ENCODE measurements at places on chromosomes 5 and 9.

DNA sequence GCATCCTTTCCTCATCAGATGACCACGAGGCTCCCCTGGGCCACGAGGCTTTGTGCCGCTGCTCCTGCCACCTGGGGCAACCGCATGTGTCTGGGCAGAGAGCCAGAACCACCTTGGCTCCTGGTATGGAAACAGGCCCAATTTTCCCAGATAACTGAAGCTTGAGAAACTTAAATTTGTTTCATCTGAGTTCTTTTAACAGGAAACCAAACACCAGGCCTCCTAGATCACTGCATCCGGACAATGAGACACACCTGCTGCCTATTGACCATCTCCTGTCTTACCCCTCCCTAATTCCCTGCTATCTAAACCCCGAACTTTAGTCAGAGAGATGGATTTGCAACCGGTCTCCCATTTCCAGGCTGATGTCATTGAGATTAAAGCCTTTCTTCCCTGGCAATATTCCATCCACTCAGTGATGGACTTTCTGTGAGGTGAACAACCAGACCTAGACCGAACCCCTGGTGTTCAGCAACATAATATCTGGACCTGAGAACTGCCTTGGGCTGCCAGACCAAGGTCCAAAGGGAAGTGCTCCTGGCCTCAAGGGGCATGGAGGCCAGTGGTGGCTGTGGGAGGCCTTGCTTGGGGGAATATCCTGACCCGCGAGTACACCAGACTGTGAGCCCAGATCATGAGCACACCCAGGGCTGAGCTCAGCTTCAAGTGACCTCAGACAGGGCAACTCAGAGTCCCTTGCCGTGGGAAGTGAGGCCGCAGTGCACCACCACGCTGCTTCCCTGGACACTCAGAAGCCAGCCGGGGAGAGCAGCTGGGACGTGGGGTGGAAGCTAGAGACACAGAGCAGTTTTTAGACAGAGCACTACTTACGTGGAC is 199.7 kb downstream of the HSPA4 start:
- no peak for DNase-seq

GRCh38 chr9:89357331-89358197 is 39.3 kb downstream of the SECISBP2 start:
- DNase-seq: no peak

- no peak for DNase-seq
Measured at GRCh38 chr5:40911266-40911665, 2.0 kb downstream of the C7 start.

- DNase-seq: no peak
Measured at GRCh38 chr9:116494815-116495634, 192.1 kb upstream of the TRIM32 start.

DNA sequence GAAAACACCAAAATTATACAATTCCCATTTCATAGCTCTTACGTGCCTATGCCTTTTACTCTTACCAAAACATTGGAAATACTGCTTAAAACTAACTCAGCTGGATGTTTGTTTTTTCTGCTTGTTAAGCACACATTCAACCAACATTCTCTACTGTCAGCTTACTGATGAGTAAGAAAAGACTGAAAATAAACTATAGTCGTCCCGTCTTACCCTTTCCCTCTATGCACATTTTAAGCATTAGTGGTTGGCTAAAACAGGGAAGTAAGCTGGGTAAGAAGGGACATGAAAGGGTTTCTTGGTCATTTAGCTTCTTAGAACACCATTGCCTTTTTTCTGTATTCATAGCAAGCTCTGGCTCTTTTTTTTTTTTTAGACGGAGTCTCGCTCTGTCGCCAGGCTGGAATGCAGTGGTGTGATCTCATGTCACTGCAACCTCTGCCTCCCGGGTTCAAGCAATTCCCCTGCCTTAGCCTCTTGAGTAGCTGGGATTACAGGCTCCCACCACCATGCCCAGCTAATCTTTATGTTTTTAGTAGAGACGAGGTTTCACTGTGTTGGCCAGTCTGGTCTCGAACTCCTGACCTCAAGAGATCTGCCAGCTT is 232.1 kb upstream of the PCSK5 start:
- no peak for DNase-seq

GRCh38 chr5:15689836-15690235 is 189.9 kb downstream of the FBXL7 start:
- no peak for DNase-seq

GRCh38 chr9:128072144-128073021 is 4.4 kb downstream of the SLC25A25 start:
- peak; percentile 82 for DNase-seq

GRCh38 chr9:122475717-122476116 is 2.0 kb downstream of the OR1J1 start:
- DNase-seq: no peak

DNA sequence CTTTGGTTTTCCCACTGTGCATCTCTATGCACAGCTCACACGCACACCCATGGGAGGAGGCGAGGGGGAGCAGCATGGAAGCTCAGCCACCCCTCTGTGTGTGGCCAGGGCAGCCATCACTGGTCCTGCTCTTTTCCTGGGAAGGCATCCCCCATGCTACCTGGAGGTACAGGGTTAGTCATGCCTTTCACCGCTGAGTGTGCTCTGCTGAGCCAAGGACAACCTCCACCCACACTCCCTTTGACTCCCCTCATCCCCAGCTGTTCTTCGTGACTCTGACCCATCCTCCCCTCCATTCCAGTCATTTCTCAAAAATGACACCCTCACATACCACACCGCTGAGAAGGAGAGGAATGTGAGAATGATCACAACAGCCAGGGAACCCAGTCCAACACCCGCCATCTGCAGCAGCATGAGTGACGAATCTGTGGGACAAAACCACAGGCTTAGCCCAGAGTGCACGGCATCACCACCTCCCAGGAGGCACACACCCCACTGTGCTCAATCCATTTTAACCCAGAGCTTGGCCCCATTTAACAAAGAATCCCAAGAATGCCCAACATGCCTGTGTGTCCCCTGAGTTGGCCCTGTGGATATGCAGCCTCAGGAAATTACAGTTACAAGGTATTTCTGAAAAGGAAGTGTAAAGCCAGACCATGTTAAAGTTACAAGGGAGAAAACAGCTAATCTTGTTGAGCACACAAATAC is 133.4 kb downstream of the SUSD1 start:
- DNase-seq: peak; percentile 99

- DNase-seq: no peak
Measured at GRCh38 chr5:86118542-86118941, 499.2 kb upstream of the COX7C start.

GRCh38 chr5:126947146-126948010 is 83.0 kb downstream of the MARCHF3 start:
- DNase-seq: no peak

DNA sequence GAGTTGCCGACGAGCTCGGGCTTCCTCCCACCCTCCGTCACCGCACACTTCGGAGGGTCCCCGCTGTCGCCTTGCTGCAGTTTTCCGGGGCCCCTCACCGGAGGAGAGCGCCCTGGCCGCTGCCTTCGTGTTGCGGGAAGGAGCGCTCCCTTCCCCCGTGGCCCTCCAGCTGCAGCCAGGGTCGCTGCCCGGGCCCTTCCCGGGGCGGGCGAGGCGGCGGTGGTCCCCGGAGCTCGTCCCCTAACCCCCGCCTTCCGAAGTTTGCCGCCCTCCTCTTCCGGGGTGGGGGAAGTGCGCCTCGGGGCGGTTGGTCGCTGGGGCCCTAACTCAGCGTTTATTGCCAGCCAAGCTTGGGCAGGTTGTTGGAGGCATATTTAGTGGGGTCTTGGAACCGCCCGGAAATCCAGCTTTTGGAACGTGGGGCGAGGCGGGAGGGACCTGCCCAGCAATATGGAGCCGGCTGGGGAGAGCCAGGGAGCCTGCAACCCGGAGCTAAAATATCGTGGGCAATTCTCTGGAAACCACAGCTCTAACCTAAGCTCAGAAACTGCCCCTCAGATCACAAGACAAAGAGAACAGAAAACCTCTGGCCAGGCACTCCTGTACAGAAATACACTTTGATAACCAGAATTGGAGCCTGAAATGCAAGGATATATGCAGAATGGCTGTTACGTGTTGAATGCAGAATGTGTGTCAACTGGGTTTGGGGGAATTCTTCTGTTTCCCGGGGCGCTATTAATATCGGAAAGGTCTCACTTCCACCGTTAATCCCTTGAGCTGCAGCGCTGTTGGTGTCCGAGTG is 890 bp downstream of the PIK3R1 start:
- DNase-seq: peak; percentile 45

DNA sequence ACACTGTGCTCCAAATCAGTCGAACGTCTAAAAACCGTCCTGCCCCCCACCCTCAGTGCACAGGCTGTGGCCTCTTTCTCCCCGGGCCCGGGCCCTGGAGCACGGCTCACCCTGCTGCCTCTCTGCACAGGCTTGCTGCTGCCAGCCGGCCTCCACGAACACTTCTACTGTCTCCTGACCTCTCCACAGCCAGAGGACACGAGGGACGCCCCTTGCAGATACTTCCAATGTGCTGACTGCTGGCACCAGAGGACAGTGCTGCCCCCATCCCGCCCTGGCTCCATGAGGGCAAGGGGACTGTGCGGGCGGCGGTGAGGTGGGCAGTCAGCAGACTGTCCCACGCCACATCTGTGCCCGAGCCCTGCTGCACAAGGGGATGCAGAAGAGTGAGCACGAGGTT is 174.8 kb downstream of the COL23A1 start:
- no peak for DNase-seq

- DNase-seq: no peak
Measured at GRCh38 chr5:370311-370958, 48.9 kb downstream of the AHRR start.

- no peak for DNase-seq
Measured at GRCh38 chr5:116359592-116359991, 215.0 kb downstream of the SEMA6A start.

GRCh38 chr5:68872088-68872839 is 221.6 kb upstream of the SLC30A5 start:
- no peak for DNase-seq

GRCh38 chr9:137813167-137813566 is 64.4 kb upstream of the CACNA1B start:
- no peak for DNase-seq

- DNase-seq: no peak
Measured at GRCh38 chr5:32202394-32202793, 28.3 kb upstream of the GOLPH3 start.

DNA sequence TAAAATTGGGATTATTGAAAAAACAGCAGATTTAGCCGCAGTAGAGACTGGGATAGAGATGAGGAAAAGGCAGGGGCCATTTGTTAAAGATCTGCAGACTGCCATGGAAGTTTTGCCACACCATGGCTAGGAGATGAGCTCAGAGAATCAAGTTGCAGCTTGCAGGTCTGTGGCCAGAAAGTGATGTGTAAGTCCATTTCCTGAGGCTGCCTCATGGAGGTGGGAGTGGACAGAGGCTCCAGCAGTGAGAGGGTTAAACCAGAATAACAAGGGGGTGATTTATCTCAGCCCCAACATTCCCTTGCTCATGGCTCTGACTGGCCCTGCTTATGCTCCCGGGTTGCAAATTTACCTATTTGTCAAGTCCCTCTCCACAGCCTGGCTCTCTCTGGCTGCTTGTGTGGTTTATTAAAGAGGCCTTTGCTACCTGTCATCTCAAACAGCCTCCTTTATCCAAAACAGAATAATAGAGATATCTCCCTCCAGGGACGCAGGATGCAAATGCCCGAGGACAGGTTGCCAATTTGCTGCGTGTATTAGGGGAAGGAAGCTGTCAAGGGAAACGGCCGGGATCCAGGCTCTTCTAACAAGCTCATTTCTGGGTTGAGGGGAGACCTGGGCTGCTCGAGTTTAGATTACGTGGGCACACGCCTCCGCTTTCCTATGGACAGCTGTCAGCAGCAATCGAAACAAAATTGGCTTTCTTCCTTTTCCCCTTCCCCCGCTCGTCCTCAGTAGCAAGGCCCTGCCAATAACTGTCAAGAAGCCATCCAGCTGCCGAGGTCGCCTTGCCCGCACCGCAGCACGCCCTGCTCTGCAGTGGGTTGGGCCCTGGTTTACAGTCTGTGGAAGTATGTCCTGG is 72.8 kb upstream of the PITX1 start:
- no peak for DNase-seq

DNA sequence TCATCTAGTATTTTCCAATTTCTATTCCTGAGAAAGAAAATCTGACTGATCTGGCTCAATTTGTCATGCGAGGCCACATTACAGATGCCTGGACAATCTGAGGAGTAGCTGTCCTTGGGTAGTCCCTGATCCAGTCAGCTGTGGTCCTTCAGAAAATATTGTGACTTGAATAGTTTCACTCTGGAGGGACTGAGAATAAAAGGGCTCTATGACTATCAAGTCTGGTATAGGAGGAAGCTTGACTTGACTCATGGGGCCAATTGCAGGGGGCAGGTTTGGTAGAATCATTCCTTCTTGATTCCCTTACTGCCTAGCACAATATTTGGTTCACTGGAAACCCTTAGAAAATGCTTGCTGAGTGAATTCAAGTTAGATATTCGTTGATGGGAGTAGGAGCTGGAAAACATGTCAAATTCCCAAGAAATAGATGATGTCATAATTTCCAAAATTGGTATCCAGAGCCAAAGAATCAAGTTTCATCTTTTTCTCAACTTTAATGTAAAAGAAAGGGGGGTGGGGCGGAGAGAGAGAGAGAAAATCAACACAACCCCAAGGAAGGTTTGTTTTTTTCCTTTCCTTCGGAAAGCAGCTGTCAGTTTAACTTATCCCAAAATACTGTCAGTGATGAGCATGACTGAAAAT is 32.4 kb upstream of the STX17 start:
- no peak for DNase-seq

DNA sequence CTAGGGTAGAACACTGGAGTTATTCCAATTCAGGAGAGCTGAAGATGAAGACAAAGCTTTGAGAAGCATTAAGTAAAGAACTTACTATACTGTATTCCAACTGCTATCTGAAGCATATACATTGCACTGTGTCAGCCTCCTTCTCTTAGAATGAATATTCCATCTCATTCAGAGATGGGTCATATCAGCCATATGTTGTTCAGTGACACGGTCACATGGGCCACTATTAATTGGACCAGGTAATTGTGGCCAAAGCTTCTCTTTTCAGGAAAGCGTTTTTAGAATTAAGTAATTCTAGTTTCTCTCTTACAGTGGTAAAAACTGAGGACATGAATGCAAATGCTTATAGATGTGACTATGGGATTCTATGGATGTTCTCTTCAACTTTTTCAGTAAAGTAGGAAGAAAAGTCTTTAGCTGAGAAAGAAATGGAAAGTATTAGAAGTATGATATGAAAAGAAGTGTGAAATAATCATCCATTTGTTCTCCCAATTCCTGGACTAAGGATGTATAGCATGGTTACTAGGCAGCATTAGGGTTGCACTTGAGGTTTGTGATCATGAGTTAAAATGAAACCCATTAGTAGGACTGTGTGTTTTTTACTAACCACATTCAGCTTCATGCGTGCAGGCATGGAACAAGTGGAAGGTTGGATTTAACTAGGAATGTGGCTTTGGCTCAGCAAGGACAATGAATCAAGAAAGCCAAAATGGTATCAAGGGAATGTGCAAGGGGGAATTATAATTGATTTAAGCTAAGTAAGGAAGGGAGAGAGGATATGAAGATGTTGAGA is 40.9 kb downstream of the CETN3 start:
- no peak for DNase-seq

GRCh38 chr5:9776525-9776924 is 146.4 kb upstream of the TAS2R1 start:
- no peak for DNase-seq

Measured in cardiac muscle cell (in vitro differentiated cells and primary cell).